ENCODE measurements at places on chromosomes 7 and 10. TPM values are rescaled to one million over a fixed set of nuclear protein-coding genes. Genes with fewer than 3 reads are reported as not detected.

- DNase-seq: no peak
Observed at GRCh38 chr7:100211342-100211780, 8.4 kb upstream of the PVRIG start.

DNA sequence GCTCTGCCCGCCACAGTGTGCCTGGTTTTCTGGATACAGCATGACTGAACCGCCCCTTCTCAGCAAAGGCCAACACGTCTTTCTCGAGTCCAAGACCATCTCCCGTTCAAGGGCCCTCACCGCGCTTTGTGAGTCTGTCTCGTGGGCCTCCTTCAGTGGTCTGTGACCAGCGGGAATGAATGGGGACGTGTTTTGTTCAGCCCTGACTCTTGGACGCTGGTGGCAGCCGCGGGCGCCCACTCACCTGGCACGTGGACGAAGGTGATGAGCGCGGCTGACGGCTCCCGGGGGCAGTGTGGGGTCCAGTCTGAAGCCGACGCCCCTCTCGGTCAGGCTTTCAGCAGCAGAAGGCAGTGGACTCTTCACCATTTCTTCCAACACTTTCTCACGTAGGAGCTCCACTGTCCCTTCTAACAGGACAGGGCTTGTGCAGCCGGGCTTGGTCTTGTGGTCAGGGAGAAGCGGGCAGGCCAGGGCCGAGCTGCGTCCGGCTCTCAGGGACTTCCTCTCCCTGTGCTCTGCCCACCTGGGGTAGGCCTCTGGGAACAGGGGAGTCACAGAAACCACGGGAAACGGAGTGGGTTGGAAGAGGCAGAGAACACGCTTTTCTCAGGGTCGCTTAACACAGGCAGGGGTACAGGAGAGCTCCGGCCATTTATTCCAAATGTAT, 30.4 kb downstream of the AMZ1 start:
- no peak for DNase-seq

Gene ZWINT
- total RNA-seq: 4.0 TPM

Gene WDR86
- total RNA-seq: 22.3 TPM

DNA sequence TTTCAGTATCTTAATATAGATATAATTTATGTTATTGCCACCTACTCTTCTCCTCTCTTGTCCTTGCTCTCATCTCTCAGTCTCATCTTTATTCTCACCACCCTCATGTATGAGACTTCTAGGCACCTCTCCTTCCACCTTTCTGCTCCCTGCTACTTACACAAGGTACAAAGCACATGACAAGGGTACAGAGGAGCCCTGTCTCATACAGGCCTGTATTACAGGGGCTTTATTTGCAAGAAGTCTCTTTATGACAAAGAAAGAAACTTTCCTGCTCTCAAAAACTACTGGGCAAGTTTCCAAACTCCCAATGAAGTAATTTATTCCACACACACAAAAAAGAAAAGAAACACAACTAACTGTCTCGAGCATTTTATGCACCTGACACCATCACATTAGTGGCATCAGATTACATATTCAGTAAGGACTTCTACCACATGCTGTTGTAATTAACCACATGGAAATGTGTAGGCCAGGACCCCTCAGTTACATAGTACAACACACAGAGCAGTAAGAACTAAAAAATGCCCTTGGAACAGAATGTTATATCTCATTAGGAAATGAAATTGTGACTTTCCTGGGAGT, 253.1 kb downstream of the FZD1 start:
- no peak for DNase-seq

Gene RADIL
- total RNA-seq: 1.1 TPM

DNA sequence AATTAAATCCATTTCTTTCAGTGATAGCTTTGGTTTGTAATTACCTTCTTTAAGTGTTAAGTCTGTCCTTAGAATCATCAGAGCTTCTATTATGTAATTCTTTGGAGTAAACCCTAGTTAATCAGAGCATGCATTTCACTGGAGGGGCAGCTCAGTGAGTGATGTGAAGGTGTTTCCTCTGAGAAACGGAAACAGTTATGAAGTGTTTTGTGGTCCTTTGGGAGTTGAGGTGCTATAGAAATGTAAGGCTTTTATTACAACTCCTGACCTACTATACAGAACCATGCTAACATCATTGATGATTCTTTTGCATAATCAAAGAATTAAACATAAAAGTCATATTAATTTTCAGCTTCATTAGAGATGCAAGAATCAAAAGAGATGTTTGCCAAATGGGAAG, 141.5 kb downstream of the EXOC4 start:
- DNase-seq: no peak

GRCh38 chr10:8116926-8117493, 62.5 kb downstream of the GATA3 start:
- no peak for DNase-seq

DNA sequence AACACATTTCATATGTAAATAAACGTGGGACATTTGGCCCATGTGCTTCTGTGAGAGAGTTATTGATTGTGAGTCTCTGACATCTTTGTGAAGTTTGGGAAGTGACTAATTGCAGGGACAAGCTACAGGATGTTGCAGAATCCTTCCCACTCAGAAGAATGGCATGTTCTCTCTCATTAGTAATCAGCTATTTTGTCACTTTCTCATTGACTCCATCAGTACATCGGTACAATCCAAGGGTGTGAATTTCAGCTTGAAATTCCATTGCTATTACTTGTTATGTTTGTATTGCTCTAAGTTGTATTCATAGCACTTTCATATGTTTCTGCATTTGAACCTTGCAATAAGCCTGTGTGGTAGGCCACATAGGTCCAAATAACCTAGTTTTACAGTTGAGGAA, 100.0 kb upstream of the KCNMA1 start:
- no peak for DNase-seq

Gene PTF1A
- total RNA-seq: not detected

GRCh38 chr7:118148930-118149329, 35.0 kb upstream of the LSM8 start:
- no peak for DNase-seq

DNA sequence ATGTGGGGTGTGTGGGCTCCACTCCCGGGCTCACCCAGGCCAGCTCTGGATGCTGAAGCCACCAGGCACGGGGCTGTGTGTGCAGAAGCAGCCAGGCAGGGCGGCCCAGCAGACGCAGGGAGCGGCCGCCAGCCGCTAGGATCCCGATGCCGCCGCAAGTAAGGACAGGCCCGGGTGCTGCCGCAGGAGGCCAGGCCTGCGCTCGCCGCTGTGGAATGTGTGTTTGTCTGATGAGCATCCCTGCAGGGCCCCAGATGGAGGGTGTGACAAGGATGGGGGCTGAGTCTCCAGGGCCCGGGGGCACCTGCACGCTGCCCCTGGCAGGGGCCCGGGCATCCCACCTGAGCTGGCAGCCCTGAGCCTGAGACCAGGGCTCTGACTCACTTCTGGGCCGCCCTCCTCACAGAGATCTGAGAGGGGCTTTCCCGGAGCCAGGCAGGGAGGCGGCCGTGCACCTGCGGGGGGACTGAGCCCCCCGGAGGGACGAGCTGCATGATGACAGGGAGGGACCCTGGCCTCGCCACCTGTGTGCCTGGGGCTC, 101.5 kb downstream of the FOXL3 start:
- no peak for DNase-seq

DNA sequence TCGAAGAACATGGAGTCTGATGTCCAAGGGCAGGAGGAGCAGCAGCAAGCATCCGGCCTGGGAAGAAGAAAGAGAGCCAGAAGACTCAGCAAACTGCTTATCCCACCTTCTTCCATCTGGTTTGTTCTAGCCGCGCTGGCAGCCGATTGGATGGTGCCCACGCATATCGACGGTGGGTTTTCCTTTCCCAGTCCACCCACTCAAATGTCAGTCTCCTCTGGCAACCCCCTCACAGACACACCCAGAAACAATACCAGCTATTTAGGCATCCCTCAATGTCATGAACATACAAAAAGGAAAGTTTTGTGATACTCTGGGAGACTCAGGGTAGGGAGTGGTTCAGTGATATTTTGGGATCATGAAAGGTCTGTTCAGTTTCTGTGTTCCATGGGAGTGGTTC, 139.6 kb downstream of the LYZL1 start:
- no peak for DNase-seq

DNA sequence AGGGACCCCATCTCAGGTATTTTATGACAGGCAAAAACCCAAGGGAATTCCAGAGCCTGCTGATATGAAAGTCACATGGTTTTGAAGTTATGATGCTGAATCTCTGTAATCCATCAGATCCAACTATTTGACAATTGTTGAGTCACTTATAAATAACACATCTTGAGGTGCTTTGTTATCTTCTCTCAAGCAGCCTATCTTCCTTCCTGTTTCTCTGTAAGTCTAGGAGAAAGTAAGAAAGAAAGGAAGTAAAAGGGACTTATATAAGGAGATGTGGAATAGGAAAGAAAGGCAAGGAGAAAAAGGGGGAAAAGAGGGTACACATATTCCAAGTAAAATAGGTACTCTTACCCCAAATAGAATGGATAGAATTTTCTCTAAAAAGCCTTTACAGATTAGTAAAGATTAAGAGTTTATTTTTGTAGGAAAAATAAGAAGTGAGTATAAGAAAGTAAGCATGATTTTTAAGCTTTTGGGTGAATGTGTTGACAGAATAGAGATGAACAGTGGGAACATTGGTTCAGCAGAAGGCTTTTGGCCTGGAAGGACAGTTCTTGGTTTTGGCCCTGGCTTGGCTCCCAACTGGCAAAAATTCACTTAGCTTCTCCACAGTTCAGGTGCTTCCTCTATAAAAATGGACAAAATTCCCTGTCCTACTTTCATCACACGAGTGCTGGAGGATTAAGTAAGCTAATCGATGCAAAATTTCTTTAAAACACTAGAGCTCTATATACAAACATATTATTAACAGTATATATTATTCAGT, 39.6 kb upstream of the ANK3 start:
- no peak for DNase-seq

Gene UMAD1
- total RNA-seq: 5.6 TPM

- DNase-seq: no peak
Observed at GRCh38 chr7:39589323-39590111, 23.3 kb downstream of the YAE1 start.

Gene NEUROD6
- total RNA-seq: not detected

DNA sequence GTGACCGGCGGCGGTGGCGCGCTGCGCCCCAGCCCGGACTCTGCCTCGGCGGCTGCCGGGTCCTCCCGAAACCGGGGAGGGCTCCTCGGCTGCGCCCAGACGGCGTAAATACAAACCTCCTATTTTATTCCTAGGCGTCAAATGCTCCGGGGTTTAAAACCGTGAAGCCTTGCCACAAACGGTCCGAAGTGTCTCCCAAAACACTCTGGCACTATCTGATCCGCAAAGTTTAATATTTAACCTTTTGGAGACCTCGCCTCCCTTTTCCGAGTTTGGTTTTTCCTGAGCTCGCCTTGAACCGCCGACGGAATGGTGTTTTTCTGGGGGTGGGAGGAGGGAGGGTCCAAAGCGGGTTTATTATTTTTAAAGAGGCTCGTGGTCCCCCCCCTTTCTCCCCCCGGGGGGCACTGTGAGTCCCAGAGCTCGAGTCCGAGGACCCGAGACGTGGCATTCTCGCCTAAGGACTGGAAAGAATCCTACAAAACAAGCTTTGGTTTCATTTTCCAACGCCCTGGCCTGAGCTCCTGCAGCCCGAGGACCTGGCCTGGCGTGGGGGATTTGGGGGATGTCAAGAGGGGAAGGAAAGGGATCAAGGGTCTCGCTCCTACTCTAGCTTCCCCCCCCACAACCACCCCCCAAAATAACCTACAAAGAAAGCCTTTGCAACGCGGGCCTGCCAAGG, 1.8 kb downstream of the TNRC18 start:
- no peak for DNase-seq

DNA sequence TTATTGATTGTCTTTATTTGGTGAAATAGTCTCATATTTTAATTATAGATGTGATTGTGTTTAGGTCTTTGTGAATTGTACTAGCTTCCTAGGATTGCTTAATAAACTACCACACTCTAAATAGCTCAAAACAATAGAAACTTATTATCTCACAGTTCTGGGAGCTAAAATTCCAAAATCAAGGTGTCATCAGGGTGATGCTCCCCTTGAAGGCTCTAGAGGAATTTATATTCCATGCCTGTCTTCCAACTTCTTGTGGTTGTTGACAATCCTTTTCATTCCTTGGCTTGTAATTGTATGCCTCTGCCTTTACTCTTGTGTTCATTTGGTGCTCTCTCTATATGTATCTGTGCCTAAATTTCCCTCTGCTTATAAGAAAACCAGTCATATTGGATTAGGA, 155.3 kb upstream of the AKR1E2 start:
- no peak for DNase-seq

GRCh38 chr7:155799514-155799913, 12.7 kb downstream of the SHH start:
- DNase-seq: no peak

Gene BMPER
- total RNA-seq: 27.0 TPM

Gene HTRA1
- 240 TPM for total RNA-seq
